Mammary epithelial cell (primary cell): ENCODE measurements at places on chromosomes 6 and 20. TPM values are rescaled to one million over a fixed set of nuclear protein-coding genes. Genes with fewer than 3 reads are reported as not detected.

Gene EPHA7
- not detected for polyA plus RNA-seq

Gene TSPYL1
- polyA plus RNA-seq, result 64.6 TPM

Gene DCBLD1
- polyA plus RNA-seq, result 30.9 TPM

Gene CLPSL2
- not detected for polyA plus RNA-seq

Gene DDX43
- polyA plus RNA-seq, result not detected

Gene PNPLA1
- not detected for polyA plus RNA-seq

Gene ANGPT4
- 0.01 TPM for polyA plus RNA-seq

Gene ABHD16B
- not detected for polyA plus RNA-seq

Gene DZANK1
- 2.0 TPM for polyA plus RNA-seq

Gene RIMS4
- not detected for polyA plus RNA-seq
